Epithelial cell of prostate (primary cell): ENCODE measurements at places on chromosomes 11 and 22.

DNA sequence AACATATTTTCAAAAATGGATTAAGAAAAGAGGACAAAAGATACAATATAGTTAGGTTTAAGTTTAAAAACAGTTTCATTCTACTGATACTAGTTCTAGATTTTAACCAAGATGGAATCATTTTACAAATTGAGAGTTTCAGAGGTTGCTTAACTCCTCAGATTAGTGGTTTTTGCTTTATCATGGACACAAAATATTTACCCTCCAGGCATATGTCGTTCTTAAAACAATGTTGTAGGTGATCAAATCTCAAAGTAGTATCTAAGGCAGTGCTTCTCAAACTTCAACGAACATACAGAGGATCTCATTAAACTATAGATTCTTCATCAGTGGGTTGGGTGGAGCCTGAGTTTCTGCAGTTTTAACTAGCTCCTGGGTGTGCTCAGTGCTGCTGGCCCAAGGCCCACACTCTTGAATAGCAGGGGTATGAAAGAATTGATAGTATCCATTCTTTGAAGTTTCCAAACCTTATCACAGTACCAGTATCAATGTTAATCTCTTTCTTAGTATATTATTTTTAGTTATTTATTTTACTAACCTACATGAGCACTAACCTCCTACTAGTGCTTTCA is 48.0 kb downstream of the YAP1 start:
- DNase-seq = no peak

GRCh38 chr11:61855939-61856680 is 28.0 kb downstream of the FADS2 start:
- DNase-seq = no peak

GRCh38 chr11:95788921-95789505 is 569 bp downstream of the FAM76B start:
- no peak for DNase-seq

DNA sequence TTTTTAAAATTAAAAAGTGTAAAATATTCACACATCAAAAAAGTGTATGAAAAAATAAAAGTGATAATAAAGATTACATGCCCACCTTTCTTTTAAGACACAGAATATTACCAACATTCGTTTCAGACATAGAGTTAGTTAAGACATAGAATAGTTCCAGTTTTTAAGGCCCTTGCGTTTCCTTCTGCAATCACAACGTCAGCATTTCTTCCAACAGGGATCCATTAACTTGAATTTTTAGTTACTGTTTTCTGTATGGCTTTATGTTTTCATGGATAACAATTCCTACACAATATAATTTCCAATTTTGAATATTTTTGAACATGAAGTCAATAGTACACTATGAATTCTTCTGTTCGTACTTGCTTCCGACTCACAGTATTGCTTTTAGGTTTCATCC is 170.8 kb upstream of the C11orf87 start:
- no peak for DNase-seq

- DNase-seq = no peak
Observed at GRCh38 chr11:70506986-70507385, 108.7 kb downstream of the CTTN start.

- DNase-seq = no peak
Observed at GRCh38 chr11:13223112-13223511, 54.5 kb upstream of the BMAL1 start.

DNA sequence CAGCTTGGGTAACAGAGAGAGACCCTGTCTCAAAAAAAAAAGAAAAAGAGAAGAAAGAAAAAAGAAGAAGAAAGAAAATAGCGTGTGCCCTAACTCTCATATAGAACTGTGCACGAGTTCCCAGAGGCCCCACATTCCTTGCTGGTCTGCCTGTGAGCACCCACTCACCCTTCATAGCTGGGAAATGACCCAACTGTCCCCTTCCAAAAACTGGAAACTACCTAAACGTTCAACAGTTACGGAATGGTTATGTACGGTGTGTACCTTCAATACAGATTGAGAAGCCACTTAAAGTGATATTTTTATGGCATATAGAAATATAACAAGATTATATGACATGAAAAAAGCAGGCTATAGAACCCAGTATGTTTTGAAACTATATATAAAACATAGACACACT is 82.0 kb downstream of the PARVA start:
- DNase-seq = no peak

DNA sequence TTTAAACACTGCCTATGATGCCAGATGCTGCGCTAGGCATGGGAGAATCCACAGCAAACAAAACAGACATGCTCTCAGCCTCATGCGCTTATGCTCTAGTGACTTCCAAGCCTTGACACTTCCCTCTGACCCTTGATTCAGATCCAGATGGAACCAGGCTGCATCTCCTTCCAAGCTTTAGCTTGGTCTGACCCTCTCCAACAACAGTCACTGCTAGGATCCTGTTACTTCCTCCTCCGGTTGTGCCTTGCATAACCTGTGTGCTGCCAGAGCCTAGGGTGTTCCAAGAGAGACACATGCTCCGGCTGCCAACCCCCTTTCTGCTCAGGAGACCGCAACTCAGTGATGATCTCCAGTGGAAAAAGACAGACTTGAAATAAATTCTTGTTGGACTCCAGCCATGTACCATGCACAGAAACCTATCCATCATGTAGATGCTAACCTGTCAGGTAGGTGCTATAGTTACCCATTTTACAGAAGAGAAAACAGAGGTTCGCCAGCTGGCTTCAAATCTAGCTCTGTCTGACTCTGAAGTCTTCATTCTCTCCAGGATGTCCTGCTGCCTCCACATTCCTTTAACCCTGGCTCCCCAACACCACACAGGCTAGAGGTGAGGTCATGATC is 136.3 kb upstream of the TEAD1 start:
- no peak for DNase-seq

- DNase-seq = peak; percentile 3
Observed at GRCh38 chr11:30960387-30960992, 374.3 kb upstream of the MPPED2 start.

- no peak for DNase-seq
Observed at GRCh38 chr11:57639321-57640067, 10.2 kb downstream of the YPEL4 start.

DNA sequence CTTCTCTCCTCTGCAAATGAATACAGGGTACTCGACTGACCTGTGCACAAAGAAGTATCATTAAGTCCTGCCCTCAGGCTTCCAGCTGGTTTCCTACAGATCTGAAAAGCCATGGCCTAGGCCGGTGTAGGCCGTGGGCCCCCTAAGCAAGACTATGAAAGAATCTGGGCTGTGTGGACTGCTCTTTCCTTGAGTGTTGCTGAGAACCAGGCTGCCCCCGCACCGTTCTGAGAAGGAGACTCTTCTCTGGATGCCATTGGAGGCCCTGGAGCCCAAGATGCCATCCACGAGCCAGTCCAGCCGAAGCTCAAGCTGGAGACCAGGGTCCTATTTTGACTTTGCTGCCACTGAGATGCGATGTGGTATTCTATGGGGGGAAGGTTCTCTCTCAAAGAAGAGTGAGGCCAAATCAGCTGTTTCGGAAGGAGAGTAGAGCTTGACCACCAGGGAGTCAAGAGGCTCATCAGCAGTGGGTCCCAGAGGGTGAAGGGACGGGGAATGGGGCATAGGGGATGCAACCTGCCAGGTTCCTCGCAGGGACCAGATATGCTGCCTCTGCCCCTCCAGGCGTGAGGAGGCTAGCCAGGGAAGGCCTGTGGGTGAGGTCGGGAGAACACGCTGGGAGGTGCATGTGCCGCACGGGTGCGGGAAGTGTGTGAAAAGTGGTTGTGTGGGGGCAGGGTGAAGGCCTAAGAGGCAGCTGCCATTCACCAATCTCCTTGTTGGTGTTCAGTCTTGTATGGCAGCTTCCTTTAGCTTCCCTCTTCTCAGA is 96.4 kb upstream of the B3GAT1 start:
- DNase-seq = no peak

- no peak for DNase-seq
Observed at GRCh38 chr11:119180729-119181676, 4.3 kb upstream of the NHERF4 start.

DNA sequence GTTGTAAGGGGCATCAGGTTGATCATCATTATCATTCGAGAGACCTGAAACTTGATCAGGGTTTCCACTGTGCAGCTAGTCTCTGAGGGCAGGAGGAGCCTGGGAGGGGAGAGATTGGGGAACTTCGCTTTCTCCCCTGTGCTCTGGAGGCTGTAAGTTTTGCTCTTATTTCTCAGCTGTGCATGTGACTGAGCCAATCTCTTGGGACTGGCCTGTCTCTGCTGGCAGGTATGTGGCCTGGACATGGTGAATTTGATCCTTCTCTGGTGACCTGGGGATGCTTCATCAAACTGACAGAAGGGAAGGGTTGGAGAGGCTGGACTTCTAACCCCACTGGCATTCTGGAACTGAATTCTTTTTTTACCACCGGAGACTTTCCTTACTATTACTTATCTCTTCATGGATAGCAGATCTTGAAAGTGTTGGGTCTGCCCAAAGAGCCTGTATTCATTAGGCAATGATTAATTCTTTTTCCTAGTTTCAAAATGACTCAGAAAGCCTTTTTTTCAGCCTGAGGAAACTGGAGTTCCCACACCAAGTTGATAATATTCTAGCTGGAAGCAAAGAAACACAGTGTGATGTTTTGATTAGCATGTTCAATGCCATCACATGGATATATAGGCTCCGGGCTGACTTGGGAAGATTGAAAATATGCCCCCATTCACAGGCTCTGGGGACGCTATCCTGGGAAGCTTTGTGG is 36.5 kb downstream of the TSPAN18 start:
- DNase-seq = no peak

GRCh38 chr11:124075841-124076651 is 34.9 kb upstream of the OR10G7 start:
- DNase-seq = no peak

DNA sequence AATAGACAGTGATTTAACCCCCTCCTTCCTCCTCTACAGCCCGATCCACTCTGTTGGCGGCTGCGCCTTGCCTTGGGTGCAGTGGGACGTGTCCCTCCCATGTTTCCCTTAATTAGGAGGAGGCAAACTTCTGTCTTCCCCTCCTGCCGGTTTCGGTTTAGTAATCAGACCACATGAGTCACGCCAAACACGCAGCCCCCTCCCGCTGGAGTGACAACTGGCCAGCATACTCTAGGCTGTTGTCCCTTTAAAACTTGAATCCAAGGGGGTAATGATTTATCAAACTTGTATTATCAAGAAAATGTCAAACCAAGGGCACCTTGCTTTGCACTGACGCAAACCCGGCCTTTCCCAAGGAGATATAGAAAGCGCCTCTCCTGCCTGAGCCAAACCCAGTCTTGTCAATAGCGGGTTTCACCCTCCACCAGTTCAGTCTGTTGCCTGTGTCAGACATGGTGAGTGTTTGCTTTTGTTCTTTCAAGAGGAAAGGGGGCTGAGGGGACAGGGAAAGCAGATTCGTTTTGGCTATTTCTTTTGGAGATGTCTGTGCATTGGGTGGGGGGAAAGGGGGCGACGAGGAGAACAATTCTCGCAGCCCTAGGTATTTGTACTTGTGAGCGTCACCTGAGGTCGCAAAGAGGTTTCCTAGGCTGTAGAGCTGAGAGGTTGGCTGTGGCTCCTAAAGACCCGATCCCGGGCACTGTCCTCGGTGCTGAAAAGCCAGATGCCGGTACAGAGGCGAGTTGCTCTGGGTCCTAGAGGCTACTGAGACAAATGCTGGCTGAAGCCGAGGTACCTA is at the start of gene SLC6A5:
SLC6A5 (plus strand) TSS at position 388 of the 799 bp plus-strand sequence; CDS start at position 453, 65 bp downstream.
- no peak for DNase-seq

DNA sequence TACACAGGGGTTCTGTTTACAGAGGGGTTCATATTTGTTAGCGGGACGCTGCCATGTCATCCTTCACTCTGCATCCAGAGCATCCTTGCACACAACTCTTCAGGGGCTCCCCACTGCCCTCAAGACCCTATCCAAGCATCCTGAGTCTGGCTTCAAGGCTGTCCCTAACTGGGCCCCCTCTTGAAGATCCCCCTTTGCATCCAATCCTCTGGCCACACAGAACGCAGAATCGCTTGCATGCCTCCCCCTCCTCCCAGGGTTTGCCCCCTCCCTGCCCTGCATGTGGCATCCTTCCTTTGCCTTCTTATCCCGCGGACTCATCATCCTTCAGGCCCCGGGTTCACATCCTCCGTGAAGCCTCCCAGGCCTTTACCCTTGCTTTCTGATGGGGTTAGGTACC is 18.6 kb downstream of the C1QTNF6 start:
- no peak for DNase-seq

DNA sequence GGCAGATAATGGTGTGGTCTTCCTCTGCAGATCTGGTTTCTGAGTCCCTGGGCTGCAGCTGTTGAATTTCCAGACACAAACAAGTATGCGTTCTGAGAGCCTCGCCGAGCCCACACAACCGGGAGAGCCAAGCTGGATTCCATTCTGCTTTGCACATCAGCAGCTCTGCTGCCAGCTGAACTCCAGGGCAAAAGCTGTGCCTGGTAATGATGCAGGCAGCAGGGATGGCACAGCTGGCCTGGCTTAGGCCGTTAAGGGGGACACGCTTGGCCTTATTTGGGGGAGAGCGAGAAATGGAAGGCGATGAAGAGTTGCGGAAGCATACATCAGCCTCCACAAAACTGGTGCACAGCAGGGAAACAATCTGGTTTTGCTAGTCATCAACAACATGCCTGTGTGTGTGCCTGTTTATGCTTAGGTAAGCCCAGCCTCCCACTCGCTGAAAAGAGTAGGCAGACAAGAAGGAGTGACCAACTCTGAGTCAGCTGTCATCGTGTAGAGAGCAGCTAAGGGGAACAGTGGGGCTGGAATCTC is 25.1 kb downstream of the ADAMTS8 start:
- peak; percentile 70 for DNase-seq

DNA sequence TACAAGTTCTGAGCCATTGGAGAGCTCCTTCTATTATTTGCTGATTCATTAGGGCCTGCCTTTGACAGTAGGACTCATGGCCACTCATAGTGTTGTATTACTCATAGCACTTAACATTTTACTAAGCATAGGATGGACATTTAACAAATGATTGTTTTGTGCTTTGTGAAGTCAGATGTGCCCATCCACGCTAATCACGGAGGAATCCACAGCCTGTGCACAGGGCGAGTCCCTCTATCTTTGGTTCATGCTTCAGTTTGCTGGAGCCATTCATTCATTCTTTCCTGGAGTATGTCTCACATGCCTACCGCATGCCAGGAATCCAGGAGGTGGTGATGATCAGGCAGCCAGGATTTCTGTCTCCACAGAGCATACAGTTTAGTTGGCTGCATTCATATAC is 254.1 kb downstream of the NTM start:
- DNase-seq = no peak

GRCh38 chr11:2838091-2838490 is 47.5 kb downstream of the CDKN1C start:
- no peak for DNase-seq

- DNase-seq = no peak
Observed at GRCh38 chr11:19258641-19259230, 18.0 kb upstream of the E2F8 start.

DNA sequence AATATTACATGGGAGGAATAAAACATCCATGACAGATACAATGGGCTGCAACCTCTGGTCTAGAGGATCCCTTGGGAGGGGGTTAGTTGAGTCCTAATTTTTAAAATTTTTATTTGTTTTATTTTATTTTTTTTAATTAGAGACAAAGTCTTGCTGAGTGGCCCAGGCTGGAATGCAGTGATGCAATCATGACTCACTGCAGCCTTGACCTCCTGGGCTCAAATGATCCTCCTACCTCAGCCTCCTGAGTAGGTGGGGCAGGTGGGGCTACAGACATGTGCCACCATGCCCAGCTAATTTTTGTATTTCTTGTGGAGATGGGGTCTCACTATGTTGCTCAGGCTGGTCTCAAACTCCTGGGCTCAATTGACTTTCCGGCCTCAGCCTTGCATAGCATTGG is 43.1 kb downstream of the FDX1 start:
- no peak for DNase-seq
